ENCODE measurements at places on chromosomes 6 and 20. TPM values are rescaled to one million over a fixed set of nuclear protein-coding genes. Genes with fewer than 3 reads are reported as not detected.

LHFPL5 gene
- total RNA-seq, result not detected

TAAR5 gene
- total RNA-seq, result not detected

DNA sequence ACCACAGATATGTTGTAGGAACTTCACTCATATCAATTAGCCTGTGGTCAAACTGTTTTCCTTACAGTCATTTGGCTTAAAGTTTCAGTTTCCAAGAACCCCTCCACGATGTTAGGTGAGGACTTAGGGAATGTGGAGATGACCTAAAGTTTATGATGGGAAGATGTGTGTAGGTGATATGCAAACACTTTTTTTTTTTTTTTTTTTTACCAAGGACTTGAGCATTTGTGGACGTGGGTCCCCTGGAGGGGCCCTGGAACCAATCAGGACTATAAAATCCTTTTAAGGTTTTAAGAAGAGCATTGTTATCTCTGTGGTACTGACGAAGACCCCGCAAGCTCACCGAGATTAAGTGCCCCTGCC lies 478 bp upstream of the MTHFD1L start:
- DNase-seq, result no peak

DNA sequence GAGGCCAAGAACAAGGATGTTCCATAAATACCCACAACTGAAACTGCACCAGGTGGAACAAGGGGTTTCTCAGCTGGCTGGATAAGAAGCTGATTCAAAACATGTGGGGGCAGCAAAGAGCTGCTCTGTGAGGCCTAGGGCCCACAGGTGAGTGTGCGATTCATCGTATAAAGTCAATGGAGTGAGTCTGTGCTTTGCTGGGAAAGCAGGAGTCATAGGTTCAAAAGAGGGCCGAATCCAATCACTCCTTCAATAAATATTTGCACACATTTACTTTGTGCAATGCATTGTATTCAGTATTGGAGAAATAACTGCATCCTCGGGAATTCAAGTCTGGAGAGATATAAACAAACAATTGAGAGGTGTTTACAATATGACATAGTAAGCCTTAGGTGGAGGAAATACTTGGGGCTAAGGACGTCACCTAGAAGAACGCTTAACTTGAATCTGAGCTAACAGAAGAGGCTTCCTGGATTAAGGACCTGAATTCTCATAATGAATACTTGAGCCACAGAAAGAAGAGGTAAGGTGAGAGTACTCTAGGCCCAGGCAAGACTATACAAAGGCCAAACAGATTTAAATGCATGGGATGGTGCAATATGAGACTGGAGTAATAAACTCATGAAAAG lies 83.7 kb upstream of the TMEM30A start:
- no peak for DNase-seq

UNC5CL gene
- 0.75 TPM for total RNA-seq

DNA sequence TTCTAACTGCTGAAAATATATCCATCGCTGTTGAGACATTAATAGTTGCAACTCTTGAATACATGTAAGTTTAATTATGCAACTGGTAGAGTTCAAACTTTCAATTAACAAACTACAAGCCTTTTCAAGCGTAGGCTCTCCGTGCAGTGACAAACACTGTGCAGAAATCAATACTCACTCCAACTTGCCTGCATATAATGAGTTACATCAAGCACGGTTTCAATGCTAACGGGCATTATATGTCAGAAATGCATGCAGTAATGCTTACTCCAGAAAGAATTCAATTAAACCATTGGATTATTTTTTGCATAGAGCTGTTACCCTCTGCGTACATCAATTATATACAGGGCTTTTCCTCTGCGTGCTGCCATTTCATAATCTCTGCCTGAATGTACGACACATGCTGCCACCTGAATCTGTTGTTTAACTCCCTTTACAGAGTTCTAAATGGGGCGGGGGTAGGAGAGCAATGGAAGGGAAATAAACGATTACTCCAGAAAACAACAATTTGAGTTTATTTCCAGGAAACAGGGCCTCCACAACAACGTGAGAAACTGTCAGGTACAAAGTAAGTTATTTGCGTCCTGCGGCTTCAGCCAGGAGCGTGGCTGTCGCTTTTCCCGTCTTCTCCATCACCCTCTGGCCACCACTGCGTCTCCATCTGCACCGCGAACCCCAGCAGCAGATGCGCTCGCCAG lies 1.8 kb downstream of the PTPRK start:
- DNase-seq, result no peak

TENT5A gene
- total RNA-seq, result 19.7 TPM

DNA sequence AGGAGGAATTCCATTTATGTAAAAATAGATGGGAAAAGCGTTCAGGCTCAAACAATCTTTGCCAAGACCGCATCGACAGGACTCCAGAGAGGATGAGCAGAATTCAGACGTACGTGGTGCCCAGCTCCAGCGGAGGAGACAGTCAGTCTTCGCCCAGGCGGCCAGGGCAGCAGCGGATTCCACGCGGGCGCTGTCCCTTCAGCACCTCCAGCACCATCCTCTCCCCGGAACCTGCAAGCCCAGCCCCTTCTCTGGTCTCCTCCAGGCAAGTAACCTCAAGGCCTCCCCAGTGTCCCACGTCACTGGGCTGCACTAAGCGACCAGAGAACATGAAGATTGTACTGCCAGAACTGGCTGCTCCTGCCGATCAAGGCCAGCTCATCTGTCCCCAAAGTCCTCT lies 2.8 kb upstream of the KCNQ2 start:
- no peak for DNase-seq

- DNase-seq, result no peak
Observed at GRCh38 chr6:117513778-117514365, 31.4 kb downstream of the DCBLD1 start.

- no peak for DNase-seq
Observed at GRCh38 chr6:144265390-144265789, 19.7 kb upstream of the UTRN start.

- DNase-seq, result no peak
Observed at GRCh38 chr20:45991616-45992015, 17.1 kb upstream of the MMP9 start.

ATP6V1G2 gene
- 2.4 TPM for total RNA-seq

- no peak for DNase-seq
Observed at GRCh38 chr6:145842693-145843546, 28.3 kb upstream of the FBXO30 start.

DNA sequence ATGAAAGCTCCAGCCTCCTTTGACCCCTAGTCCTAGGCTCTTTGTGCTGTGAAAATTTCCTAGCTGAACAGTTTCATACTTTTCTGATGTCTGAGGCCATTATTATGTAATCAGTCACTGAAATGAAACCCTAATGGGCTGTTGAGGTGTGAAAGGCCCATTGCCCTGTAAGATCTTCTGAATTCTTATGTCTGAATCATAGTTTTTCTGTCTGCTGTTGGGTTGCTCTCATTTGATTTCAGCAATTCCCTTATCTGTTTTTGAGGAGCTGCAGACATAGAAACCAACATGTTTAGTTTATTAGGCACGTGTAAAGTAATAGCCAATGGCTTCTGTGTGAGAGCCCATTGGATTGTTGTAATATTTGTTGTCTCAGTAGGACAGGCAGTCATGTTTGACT lies 118.1 kb downstream of the EYA4 start:
- no peak for DNase-seq

MAPK13 gene
- 27.5 TPM for total RNA-seq

PLN gene
- 4.0 TPM for total RNA-seq

CDSN gene
- total RNA-seq, result not detected

MPC1 gene
- 63.5 TPM for total RNA-seq

- DNase-seq, result no peak
Observed at GRCh38 chr6:134111062-134111677, 58.7 kb upstream of the SLC2A12 start.

TRAPPC3L gene
- not detected for total RNA-seq

DNA sequence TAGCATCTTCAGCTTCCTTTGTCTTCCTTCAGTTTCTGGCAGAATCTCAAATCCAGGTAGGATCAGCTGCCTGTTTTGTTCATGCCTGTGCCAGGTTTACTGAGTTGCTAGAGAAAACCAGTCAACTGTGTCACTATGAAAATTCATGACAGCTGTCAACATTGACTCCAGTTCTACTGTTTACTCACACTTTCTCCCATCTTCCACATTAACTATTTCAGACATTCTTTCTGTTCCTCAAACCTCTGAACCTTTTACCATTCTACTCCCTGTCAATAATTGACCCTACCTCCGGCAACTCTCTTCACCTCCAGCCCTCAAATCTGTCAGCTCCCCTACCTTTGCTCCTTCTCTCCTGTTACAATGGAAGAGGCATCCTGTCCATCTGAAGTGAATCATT lies 8.5 kb downstream of the ENPP4 start:
- no peak for DNase-seq

DNA sequence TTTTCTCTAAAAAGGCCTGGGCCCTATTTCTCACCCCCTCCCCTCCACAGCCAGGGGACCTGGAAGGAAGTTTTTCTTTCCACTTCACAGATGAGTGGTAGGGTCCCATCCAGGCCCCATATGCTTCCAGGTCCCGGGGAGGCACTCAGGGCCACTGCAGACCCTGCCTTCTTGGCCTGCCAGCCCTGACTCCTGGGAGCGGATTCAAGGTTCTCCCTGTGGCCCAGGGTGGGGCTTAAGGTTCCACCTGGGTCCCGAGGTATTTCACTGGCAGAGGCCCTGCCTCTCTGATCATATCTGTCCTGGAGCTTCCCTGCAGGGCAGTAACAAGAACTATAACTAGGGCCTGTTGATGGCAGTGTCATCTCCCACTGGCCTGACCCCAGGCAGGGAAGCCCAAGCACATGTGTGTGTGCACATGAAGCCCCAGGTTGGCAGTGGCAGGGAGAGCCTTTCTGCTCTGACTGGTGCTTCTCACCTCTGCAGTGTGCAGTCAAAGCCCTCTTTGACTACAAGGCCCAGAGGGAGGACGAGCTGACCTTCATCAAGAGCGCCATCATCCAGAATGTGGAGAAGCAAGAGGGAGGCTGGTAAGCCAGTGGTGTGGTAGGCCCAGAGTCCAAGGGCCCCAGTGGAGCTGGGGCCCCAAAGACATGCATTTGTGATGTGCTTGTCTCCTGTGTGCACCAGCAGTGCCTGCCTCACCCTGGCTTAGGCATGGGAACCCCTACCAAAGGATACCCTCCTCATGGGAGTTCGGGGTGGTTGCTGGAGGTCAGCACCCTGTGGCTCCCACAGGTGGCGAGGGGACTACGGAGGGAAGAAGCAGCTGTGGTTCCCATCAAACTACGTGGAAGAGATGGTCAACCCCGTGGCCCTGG lies 31.2 kb downstream of the PLCG1 start:
- DNase-seq, result no peak

DNA sequence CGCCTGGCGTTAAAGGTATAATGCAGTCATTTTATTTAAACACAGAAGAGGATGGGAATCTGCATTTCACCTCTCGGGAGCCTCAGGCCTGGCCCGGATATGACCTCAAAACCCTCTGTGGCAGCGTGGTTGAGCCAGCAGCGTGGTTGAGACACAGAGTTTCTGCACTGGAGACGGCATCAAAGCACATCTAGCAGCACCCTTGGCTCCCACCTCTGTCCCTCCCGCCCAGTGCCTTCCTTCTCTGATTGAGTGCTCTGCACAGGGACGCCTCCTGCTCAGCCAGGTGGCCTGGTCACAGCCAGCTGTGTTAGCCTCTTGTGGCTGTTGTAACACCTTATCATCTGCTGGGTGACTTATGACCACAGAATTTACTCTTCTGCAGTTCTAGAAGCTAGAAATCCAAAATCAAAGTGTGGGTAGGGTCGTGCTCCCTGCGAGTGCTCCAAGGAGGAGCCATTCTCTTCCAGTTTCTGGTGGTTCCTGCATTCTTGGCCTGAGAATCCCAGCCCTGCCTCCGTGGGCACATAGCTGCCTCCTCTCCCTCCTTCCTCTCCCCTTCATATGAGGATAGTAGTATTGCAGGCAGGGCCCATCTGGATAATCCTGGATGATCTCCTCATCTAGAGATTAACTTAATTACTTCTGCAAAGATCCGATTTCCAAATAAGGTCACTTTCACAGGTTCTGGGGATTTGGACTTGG lies 156.7 kb downstream of the SYCP2 start:
- no peak for DNase-seq

GPX5 gene
- total RNA-seq, result not detected

GRCh38 chr20:62597416-62598115 lies 44.7 kb upstream of the SLCO4A1 start:
- no peak for DNase-seq

- no peak for DNase-seq
Observed at GRCh38 chr6:119079283-119079809, 882 bp upstream of the FAM184A start.

SIRPD gene
- total RNA-seq, result 0.96 TPM

DNA sequence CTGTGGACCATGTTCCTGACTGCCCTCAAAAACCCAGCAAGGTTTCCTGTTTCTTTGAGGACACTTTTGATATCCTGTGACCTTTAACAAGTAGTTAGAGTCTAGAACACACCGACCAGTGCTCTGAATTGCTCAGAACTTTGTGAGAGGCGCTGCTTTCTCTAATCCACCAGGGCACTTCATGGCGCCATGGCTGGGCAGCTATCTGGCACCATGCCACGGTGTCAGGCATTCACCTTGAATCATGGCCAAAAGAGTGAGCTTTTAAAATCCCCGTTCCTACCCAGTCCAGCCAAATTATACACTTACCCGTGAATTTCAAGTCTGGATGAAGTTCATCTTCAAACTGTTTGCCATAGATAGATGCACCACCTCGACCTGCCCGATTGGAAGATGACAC lies 17.0 kb upstream of the CPNE5 start:
- no peak for DNase-seq

- no peak for DNase-seq
Observed at GRCh38 chr6:45661661-45662060, 283.9 kb upstream of the SUPT3H start.

DNA sequence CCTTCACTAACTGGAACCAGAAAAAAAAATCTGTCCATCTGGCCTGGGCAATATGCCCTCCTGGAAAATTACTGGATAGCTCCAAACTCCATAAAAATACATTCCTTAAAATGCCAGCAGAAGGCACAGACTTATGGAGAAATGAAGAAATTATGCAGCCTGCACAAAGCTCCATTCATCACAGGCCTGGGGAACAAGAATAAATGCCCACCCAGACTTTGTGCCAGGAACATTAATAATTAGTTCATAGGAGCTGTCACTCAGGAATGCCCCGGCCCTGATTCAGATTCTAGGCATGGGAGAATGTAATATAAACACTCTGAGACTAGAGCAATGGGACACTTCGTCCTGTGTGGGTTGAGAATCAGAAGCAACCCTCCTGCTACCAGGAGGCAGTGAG lies 199.3 kb downstream of the OTOR start:
- DNase-seq, result no peak

GRCh38 chr6:29769336-29769735 lies 46.1 kb downstream of the HLA-F start:
- DNase-seq, result no peak
